ENCODE measurements at places on chromosomes 7 and 10.

- DNase-seq, result peak; percentile 58
Observed at GRCh38 chr7:129376076-129376777, 58.0 kb upstream of the STRIP2 start.

DNA sequence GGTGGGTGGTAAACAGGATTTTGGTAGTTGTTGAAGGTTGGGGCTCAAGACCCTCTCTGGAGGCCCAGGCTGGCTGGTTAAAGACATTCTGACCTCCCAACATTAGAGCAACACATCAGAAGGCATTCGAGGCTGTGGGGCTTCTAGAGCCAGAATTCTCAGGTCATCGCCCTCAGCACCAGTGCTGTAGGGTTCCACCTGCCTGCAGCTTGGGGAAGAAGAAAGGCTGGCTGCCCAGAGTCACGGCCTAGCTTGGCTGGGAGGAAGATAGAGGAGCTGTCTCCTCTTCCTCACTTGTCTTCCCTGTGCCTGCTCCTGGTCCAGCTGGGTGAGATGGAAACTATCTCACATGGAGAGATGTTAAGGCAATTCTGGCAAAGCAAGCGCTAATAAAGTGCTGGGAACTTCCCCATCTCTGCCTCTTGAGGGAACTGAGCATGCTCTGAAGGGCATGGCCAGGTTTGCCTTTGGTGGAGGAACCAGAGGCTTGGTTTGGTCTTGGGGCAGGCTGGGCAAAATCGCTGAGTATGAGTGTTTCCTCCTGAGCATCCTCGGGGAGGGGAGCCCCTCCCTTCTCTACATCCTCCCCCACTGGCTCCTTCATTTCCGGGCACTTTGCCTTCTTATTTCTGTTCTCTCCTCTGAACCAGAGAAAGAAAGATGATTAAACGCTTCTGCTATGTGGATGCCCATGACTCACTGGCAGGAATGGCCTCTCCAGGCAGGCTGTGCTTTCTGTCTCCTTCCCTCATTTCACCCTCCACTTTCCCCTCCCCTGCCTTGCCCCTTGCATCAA is 509.0 kb upstream of the PODXL start:
- DNase-seq, result peak; percentile 97

- no peak for DNase-seq
Observed at GRCh38 chr10:128776673-128777252, 650.5 kb upstream of the MKI67 start.

- DNase-seq, result no peak
Observed at GRCh38 chr10:23405540-23405939, 33.3 kb upstream of the OTUD1 start.

GRCh38 chr10:130854151-130854550 is 457.4 kb downstream of the TCERG1L start:
- DNase-seq, result no peak

DNA sequence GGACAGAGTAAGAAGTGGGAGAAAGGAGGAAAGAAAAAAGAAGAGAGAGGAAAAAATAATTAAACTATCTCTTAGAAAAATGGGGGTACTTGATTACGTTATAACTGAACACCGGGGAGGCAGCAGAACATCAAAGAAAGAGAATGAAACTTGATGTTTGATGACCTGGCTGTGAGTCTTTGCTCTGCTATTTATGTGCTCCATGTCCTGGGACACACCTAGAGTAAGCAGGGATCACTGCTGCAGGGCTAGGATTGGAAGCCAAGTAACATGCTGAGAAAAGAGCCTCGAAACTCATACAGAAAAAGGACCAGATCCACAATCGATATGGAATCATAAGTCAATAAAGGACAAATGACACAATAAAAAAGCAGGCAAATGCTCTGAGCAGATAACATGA is 56.7 kb upstream of the COL13A1 start:
- DNase-seq, result no peak

GRCh38 chr7:144487901-144488300 is 84.4 kb upstream of the NOBOX start:
- DNase-seq, result no peak

DNA sequence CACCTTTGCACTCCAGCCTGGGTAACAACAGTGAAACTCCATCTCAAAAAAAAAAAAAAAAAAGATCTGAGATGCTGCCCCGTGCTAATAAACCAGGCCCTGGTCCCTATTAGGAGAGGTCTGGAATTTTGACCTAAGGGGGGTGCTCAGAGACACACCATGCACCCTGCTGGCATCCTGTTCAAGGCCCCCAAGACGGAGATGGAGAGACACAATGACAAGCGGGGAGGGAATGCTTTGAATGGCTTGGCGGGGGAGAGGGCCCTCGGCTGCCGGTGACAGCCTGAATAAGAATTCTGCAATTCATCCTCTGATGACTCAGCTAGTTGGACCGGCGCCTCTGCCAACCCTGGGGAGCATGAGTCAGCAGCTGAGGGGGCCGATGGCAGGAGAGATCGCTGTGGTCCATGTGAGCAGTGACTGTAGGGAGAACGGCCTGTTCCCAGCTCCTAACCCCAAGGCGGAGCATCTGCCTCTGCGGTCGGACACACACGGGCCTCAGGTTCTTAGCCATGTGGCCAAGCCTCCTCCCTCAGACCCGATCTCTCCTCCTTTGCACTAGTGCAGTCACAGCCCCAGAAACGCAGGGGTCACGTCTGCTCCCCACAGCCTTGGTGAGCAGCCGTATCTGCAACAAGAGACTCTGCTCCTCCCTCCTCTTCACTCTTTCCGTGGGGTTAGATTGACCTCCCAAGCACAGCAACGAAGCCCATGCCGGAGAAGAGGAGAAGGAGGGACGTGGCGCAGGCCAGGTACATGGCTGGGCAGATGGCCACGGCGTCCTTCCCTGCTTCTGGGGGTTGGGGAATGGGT is 14.9 kb downstream of the TRIM56 start:
- DNase-seq, result peak; percentile 99

DNA sequence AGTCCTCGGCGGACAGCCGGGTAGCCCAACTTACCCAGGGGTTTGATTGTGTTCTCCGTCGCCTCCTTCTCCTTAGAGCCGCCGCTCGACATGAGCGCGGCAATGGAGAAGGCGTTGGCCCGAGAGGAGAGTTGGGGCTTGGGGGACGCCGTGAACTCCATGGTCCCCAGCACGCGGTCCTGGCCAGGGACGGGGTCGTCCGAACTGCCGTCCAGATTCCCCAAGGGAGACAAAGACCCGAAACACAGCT is 515 bp downstream of the TBX20 start:
- no peak for DNase-seq

GRCh38 chr10:52030051-52030790 is 283.9 kb upstream of the DKK1 start:
- DNase-seq, result peak; percentile 4

GRCh38 chr10:28113202-28113601 is 114.3 kb upstream of the ODAD2 start:
- DNase-seq, result no peak

GRCh38 chr10:102775935-102776669 is 32.4 kb downstream of the WBP1L start:
- DNase-seq, result peak; percentile 79

DNA sequence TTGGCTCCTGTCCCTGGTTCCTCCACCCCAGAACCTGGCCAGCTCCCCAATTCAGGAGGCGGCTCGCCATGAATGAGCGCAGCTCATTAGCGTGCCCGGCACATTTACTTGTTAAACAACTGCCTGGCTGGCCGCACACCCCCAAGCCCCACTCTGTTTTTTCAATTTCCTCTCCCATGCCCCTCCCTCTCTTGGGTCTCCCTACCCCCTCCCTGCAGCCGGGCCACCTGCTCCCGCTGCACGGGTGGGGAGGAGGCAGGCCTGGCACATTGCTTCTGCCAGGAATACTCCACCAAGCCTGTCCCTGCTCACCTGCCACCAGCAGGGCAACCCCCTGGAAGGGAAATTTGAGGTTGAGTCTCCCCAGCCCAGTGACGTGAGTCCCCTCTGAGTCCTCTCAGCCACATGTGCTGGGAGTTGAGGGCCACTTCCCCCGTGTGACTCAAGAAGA is 2.5 kb upstream of the SLIT1 start:
- DNase-seq, result no peak

DNA sequence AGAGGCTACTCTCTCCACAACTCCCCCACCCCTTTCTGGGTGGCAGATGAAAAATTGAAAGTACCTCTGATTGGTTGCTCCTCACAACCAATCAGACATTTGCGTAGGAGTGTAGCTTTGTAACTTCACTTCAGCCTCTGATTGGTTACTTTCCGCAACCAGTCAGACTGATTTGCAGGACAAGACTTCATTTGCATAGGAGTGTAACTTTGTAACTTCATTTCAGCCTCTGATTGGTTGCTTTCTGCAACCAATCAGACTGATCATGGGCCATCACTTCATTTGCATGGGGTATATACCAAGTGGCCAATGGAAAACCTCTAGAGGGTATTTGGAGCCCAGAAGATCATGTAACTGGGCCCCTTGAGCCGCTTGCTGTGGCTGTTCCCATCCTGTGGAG is 25.6 kb downstream of the CDNF start:
- no peak for DNase-seq

- no peak for DNase-seq
Observed at GRCh38 chr7:155219947-155220769, 77.5 kb upstream of the INSIG1 start.

DNA sequence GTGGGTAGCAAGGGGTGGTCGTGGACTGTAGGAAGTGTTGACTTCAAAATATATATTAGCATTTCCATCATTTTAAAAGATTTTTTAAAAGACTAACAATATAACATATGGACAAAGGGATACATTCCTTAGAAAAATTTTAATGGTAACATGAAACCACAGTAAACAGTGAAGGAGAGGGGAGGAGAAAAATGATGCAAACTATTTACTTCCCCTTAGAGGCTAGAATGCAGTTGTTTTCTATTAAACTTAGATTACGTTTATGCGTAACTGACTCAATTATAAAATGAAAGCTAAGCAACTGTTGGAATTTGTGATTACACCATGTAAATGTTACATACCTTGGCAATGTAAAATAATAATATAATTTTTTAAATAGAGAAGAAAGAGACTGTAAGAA is 41.3 kb downstream of the CALD1 start:
- no peak for DNase-seq

DNA sequence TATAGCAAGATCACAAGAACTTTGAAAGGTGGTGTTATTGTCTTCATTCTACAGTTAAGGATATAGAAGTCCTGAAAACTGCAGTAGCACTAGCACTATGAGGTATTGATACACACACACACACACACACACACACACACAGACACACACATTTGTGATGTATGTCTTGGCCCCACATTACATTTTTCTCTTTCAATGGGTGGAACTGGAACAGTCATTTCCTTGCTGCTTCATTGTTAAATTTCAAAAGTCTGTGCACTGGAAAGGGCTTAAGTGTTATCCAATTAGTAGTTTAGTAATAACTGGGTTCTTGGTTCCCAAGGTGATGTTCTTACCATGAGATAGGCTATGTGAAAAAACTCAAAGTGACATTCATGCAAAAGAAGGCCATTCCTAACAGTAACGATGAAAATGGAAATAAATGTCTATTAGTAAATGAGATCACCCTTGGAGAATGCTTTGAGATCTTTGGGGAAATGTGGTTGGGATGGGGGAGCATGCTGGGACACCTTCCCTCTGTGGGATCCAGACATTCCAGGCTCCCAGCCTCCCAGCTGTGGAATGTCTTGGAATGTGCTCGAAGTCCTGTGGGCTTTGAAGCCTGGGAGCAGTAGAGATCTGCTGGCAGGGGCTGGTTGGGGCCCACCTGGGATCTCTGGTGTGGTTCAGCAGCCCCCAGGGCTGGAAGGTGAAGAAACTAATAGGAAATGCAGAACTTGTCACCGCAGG is 37.4 kb upstream of the CALD1 start:
- DNase-seq, result peak; percentile 37

DNA sequence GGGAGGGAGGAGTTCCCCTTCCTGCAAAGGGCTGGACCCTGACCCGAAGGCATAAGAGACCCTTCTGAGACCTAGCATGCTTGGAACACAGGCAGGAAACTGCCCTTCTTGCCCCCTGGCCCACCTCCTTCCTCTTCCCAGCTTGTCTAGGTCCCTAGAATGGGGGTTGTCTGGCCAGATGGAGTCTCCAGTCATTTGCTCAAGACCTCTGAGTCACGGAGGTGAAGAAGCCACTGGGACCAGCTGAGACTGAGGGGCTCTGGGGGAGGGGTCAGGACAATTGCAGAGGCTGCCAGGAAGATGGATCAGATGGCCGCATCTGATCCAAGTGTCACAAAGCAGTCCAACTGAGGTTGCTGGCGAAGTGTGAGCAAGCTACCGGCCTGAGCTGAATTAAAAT is 46.2 kb downstream of the COL13A1 start:
- DNase-seq, result peak; percentile 50

DNA sequence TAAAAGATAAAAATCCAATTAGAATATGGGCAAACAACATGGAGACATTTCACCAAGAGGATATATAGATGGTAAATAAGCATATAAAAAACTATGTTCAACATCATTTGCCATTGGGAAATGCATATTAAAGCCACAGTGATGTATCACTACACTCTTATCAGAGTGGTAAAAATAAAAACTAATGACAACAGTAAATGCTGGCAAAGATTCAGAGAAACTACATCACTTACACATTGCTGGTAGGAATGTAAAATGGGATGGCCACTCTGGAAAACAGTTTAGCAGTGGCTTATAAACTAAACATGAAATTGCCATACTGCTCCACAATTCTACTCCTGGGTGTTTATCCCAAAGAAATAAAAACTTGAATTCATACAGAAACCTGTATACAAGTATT is 59.2 kb downstream of the CROT start:
- DNase-seq, result no peak

DNA sequence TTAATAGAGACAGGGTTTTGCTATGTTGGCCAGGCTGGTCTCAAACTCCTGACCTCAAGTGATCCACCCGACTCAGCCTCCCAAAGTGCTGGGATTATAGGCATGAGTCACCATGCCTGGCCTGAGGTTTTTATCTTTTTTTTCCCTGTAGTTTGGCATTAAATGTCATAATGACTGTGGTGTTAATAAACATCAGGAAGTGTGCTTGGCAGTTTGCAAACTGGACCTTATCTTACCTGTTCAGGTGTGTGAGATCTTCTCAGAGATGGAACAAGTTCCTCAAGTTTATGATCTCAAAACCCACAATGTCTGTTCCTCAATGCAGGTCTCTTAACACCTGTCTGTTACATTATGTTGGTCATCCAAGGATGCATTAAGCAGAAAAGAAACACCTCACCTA is 80.0 kb downstream of the ARID5B start:
- no peak for DNase-seq

GRCh38 chr10:7040681-7041080 is 370.2 kb downstream of the SFMBT2 start:
- DNase-seq, result no peak

All from ELR (cell line).